ENCODE measurements at places on chromosomes 7 and 10.

DNA sequence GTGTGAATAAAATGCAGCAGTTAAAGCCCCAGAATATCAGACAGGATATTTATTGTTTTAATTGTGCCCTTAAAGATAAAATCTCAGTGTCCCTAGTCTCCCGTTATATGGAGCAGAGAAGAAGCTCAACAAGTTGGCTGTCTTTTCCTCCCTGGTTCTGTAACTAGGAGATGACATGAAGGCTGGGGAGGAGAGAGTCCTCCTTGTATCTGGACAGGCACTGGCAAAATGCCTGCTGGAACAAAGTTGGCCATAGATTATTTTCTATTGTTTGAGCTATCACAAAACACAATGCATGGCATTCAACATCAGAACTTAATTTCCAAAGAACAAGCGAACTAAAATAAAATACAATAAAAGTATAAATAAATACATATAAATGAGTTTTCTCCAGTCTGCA, 694.9 kb upstream of the KCND2 start:
- DNase-seq, result no peak

GRCh38 chr10:3210251-3210877, 37.8 kb upstream of the PITRM1 start:
- no peak for DNase-seq

DNA sequence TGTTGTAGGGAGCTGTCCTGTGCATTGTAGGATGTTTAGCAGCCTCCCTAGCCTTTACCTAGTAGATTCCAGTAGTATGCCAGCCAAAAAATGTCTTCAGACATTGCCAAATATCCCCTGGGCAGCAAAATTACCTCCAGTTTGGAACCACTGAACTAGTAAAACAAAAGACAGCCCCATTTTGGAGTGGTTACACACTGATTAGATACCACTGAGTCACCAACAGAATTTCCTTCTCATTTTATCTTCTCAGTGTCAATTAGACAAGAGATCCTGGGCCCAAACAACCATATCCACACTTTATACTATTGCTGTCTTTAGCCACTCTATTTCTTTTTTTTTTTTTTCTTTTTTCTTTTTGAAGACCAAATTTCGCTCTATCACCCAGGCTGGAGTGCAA, 3.5 kb upstream of the CCDC6 start:
- DNase-seq, result no peak

- no peak for DNase-seq
These were observed 23.2 kb upstream of the PRRT4 start for GRCh38 chr7:128384726-128385125.

DNA sequence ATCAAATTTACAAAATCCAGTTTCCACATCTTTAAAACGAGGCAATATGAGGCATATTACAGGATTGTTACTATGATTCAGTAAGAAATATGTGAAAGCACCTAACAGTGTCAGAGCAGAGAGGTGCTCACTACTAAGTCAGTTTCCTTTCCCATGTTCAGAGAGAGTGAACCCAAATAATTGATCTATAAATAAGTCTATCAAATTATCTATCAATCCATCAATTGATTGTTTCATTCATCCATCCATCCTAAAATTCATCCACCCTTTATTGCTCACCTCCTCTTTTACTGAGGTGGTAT, 340.8 kb downstream of the SUGCT start:
- DNase-seq, result no peak

GRCh38 chr7:150562919-150563318, 4.3 kb upstream of the GIMAP4 start:
- DNase-seq, result no peak

DNA sequence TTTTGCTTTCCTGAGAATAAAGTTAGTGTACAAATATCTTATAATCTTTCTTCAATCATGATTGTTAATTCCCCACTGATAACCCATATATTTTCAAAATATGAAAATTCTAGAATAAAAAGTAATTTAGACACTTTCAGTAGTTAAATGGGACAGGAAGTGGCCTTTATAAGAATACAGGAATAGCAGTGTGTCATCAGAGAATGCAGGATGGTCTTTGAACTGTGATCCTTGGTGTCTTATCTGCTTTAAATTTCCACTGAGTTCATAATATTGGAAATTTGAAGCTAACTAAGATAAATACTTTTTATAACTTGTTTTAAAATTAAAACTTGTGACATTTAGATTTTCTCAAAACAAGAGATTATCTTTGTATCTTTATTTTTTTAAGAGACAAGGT, 75.4 kb downstream of the CREM start:
- DNase-seq, result no peak

DNA sequence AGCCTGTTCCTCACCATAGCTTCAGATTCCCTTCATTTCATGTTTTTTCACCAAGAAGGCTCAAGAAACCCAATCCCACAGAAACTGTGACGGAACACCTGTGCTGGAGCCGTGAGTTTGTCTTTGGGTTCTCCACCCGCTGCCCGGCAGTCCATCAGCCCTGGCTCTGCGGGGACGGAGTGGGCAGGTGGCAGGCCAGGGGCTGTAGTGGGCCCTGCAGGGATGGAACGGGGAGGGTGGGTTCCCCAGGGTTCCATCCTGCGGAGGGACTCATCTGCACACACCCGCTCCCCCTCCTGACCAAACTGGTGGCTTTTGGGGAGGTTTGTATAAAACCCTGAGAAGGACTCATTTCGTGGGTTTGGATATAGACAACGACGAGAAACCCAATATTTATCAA, 15.0 kb downstream of the CYP17A1 start:
- no peak for DNase-seq

- DNase-seq, result no peak
These were observed 15.5 kb downstream of the HIF1AN start for GRCh38 chr10:100551196-100551595.

GRCh38 chr10:70169011-70169410, 1.3 kb downstream of the SAR1A start:
- DNase-seq, result no peak

- no peak for DNase-seq
These were observed 209.1 kb downstream of the PHF14 start for GRCh38 chr7:11182736-11183135.

DNA sequence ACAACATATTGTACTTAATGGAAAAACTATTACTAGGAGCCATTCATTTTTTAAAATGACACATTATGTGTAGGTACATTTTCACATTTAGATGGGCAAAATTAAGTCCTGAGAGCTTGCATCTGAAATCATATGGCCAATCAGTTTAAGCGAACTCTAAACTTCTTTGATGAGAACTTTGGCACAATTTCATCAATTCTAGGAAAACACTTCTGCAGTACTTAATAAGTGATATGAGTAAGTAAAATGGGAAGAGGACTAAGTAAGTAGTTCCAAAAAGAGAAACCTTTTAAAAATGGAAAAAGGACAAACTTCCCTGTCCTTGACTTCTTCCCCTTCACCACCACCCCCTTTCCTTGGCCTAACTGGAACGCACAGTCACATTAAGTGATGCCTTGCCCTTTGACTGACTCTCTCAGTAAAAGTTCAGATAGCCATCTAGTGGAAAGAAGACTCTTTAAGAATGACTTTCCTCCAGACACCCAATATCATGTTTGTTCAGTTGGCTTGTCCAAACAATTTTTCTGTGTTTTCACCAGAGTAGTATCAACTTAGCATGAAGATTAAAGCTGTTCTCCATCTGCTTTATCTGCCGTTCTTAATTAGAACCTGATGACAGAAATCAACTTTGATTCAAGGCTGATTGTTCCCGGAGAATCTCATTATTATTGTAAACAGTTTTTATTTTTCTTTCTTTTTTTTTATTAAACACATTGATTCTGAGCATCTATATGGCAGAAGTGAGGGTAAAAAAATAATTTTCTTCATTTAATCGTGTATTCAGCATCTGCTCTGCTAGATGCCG, 45.1 kb downstream of the CNNM2 start:
- DNase-seq, result no peak

DNA sequence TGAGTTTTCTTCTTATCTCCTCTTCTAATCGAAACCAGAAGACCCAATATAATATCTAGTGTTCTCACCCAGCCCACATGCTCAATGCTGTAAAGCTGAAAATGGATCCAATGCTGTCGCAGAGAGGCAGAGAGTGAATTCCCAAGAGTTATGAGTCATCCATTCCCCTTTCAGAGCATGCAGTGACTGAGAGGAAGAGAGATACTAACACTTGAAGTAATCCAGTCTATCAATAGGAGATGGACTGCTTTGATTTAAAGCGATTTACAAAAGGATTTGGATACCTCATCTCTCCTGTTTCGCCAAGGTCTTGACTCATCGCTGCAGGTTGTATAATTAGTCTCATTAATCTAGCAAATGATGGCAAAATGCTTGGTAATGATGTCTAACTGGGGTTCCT, 41.5 kb upstream of the PRKCQ start:
- DNase-seq, result no peak

GRCh38 chr7:130394421-130395195, 14.3 kb downstream of the CPA1 start:
- peak; percentile 21 for DNase-seq

- DNase-seq, result no peak
These were observed 34.0 kb downstream of the CUL2 start for GRCh38 chr10:35056133-35056532.

DNA sequence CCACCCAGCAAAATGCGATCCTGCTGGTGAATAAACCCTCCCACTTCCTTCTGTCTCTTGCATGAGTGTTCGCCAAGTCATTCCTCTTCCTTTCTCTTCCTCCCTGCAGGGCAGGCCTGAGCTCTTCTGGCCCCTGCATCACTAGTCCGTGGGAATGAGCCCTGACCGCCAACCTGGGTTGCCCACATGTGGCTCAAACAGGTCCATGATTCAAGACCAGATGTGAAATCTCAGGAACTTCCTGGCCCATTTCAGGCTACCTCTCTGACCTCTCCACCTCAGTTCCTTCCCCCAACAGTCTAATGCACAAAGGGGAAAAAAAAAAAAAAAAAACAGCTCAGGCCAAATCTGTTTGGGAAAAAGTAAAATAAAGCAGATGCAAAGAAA, 5.4 kb upstream of the YWHAG start:
- peak; percentile 25 for DNase-seq

GRCh38 chr7:5596046-5596895, 172.6 kb upstream of the TNRC18 start:
- DNase-seq, result peak; percentile 90

- DNase-seq, result peak; percentile 19
These were observed 83.0 kb upstream of the SEC61G start for GRCh38 chr7:54841772-54842697.

DNA sequence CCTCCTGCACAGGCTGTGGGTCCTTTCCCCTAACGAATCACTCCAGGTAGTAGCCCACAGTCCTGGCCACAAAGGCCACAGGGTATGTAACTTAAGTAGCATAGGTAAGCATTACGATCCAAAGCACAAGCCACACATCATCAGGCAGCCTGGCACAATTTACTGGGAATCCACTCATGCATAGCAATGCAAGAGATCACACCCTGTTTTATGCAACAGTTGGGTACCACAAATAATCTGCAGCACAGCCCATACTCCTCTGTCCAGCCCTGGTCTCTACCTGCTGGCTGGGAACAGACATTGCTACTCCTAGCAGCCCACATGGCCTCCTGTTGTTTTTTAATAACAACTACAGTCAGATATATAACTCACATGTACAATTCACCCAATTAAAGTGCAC, 34.3 kb downstream of the SRPK2 start:
- peak; percentile 33 for DNase-seq

DNA sequence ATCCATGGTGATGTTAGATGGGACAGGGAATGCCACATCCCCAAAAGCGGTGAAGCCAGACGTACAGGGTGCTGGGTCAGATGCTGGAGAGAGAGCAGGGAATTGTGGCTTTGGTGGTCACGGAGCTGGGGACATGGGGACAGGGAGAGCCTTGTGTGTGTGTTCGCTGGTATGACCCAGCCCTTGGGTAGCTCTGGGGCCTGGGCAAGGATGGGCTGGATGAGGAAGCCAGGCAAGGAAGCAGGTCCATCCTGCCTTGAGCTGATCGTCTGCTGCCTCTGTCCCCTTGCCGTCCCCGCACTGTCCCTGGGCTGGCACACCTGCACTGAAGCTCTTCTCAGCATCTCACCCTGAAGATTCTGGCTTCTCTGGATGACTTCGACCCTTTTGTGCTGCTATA, 15.4 kb upstream of the CLDN4 start:
- DNase-seq, result no peak

DNA sequence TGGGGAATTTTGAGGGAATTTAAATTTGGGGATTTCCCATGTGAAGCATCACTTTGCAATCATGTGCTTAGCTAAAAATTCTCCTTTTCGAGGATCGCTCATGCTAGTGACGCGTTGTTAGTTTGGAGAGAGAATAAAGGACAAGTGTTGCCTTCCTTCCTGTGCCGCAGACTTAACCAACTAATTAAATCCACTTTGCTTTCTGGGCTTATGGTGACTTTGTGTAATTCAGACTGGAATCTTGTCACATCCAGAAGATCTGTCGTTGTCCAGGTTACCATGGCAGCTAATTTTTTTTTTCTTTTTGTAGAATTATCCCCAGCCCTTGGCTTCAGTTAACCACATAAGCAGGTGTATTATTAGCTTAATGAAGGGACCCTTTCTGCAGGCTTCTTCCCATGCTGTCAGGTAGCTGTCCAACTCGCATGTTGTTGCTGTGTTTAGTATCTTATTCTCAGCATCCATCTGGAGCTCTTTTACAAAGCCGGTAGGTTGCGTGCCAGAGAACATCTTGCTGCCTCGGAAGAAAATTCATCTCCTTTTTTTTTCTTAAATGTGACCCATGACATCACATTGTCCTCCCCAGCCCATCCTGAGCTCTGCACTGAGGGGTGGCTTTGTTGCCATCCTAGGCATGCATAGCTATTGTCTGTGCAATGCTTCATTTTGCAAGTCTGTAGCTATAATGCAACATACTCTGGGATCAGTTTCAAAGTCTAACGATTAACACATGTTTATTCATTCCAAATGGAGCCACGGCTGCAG, 47.2 kb upstream of the NRP1 start:
- DNase-seq, result no peak

DNA sequence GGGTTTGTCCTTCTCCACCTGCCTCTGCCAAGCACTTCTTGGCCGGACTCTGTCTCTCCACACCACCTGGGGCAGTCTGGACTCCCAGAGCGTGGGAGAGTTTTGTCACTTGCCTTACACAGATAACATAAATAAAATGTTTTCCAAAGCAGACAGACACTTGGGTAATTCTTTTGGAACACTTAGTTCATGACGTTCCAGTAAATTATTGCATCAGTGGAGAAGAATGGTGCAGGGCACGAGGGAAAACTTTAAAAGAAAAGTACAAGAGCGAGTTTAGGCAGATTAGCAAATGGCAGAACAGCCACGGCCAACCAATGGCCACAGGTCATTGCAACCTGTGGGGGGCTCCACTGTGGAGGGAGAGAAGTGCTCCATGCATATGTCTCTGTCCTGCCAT, 170.6 kb upstream of the GRB10 start:
- no peak for DNase-seq

GRCh38 chr7:88254721-88255424, 35.0 kb upstream of the SRI start:
- no peak for DNase-seq

GRCh38 chr7:126529833-126530232, 722.9 kb downstream of the GRM8 start:
- no peak for DNase-seq

Data from activated CD4-positive, alpha-beta memory T cell treated with anti-CD3 and anti-CD28 coated beads for 36 hours (primary cell).